ENCODE measurements at places on chromosomes 13 and 19. TPM values are rescaled to one million over a fixed set of nuclear protein-coding genes. Genes with fewer than 3 reads are reported as not detected.

GRCh38 chr13:46796129-46796514, 839 bp downstream of the ESD start:
- peak; percentile 5 for DNase-seq

- no peak for DNase-seq
These were observed 799 bp downstream of the PVR start for GRCh38 chr19:44644402-44645016.

DNA sequence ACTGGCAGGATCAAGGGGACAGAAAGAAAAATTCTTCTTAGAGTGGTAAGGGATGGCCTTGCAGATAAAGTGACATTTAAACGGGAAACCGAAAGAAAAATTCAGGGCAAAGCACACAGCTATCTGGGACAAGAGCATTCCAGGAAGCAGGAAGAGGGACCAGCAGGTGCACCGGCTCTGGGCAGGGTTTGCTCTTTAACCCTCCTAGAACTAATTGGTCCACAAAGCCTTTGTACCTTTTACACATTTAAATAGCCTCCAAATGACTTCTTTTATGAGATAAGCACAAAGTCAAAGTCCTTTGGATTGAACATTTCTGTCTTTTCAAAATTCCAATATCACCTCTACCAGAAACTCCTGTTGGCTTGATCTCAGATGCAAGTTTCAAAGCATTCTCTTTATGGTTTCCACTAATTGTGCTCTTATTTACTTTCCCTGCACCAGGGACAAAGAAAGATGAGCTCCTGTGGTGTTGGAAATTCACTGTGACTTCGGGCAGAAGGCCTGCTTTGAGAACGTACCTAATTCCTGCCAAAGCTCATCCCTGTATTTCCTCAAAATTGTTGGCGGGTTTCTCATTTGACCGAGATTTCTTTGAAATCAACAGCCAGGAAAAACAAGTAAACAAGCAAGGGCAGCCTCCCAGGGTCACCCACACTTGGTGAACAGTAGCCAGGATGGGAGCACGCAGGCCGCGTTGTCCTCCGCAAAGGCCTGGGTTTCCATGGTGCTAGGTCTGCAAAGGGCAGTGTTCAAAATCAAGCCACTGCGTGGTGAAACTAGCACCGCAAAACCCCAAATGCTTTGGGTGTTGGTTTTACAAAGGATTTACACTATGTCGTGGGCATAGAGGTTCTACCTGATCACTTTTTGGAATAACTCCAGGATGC, 98.6 kb downstream of the IRS2 start:
- DNase-seq, result no peak

GRCh38 chr13:95155093-95155492, 146.2 kb downstream of the ABCC4 start:
- DNase-seq, result no peak

The MTUS2 gene
- not detected for total RNA-seq

DNA sequence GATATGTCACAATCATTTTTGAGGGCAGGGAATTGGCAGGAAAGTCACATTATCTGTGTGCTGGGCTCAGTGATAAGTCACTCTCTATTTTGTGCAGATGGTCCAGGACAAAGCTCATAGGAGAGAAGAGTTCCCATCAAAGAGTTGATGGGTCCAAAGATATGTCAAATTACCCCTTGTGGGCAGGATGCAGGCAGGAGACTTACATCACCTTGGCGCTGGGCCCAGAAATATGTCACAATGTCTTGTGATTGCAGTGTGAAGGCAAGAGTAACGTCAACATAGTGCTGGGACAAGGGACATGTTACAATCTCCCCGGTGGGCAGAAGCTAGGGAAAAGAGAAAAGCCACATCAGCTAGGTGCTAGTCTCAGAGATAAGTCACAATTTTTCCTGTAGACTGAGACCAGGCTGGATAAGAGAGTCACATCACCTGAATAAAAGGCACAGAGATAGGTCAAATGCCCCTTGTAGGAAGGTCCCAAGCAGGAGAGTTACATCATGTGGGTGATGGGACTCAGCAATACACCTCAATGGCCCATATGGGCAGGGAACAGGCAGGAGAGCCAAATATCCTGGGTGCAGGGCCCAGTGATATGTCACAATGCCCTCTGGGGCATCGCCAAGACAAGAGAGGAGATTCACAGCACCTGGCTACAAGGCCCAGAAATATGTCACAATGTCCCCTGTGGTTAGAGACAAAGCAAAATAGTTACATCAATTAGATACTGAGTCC, 47.9 kb downstream of the ZNF99 start:
- DNase-seq, result no peak

The GPR12 gene
- total RNA-seq, result not detected

DNA sequence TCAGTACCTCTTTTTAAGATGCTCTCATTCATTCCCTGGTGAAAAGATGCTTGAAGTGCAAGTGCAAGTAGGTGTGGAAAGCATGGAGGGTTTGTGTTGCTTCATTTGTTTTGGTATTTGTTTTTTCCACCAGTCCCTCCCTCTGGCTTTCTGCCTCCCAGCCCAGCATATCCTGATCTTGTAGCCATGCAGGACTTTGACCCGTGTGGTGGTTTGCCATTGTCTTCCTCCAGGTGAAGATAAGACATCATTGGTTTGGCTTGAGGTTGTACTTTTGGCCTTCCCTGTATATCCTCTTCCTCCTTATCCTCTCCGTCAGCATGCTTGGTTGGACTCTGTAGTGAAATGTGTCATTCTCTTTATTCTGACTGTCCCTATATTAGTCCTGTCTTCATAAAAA, 9.1 kb downstream of the SPINT2 start:
- no peak for DNase-seq

- peak; percentile 33 for DNase-seq
These were observed 686 bp downstream of the SETDB2 start for GRCh38 chr13:49444524-49445395.

DNA sequence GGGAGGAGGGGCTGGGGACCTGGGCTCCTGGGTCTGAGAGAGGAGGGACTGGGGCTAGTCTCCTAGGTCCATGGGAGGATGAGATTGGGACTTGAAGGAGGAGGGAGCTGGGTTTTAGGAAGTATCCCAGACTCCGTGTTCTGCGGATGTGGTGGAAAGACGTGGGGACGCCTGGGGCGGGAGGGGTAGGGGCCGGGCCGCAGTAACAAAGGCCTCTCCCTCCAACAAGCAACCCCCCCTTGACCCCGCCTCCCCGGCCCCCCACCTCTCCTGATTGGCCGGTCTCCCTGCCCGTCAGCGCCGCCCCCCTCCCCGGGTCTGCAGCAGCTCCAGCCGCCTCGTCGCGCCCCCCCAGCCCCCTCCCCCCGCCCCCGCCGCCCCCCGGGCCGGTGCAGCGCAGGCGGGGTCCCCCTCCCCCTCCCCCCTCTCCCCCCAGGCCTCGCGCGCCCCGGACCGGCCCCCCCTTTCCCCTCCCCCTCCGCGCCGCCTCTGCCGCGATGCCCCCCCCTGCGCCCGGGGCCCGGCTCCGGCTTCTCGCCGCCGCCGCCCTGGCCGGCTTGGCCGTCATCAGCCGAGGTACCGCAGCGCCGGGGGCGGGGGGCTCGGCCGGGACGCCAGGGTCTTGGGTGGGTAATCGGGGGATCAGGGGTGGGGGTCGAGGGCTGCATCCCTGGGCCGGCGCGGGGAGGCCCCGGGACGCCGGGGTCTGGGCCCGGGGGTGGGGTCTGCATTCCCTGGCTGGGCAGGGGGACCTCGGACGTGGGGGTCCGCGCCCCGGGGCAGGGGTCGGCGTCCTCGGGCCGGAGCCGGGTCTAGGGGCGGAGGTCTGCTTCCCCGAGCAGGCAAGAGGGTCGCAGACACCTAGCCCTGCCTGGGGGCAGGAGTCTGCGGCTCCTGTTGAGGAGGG, at the start of gene IGLON5:
Gene IGLON5 (plus strand): TSS at position 294 of the 907 bp plus-strand sequence. CDS start 204 bp downstream, at position 498.
- no peak for DNase-seq

All from natural killer cell (primary cell).